Brain (organoid and tissue), 16 donors: ENCODE measurements at places on chromosomes 2 and 18.
A peak's percentile ranks its signal among the peaks of the same experiment; 100 is the strongest.

DNA sequence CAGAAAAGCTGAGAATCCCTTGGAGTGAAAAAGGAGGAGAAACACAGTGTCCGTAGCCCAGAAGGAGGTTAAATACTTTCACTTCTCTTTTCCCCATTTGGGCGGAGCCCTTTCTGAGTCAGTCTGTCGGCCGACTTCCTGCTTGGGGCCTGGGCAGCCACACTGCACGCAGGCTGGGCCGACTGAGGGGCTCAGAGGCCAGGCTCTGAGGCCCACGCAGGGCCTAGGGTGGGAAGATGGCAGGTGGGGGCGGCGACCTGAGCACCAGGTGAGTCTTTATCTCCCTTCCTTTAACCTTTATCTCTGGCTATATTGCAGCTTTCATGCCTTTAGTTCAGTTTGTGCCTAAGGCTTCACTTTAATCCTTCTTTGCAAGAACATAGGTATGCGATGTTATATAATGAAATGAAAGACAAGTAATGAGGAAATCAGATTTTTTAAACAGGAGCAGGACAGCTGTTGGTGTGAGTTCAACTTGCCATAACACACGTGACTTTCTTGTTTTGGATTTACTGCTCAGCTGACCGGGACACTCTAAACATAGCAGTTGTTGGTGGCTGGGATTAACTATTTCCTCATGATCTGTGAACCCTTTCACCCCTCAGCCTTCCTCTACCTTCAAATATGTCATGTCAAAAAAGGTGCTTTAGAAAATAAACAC is at the start of gene SP100:
Gene SP100 (plus strand): TSS at position 141 of the 661 bp plus-strand sequence. CDS start 96 bp downstream, at position 237.
- no peak for DNase-seq

- DNase-seq = peak; percentile 28
These were observed 63.5 kb upstream of the CTLA4 start for GRCh38 chr2:203804070-203804469.

DNA sequence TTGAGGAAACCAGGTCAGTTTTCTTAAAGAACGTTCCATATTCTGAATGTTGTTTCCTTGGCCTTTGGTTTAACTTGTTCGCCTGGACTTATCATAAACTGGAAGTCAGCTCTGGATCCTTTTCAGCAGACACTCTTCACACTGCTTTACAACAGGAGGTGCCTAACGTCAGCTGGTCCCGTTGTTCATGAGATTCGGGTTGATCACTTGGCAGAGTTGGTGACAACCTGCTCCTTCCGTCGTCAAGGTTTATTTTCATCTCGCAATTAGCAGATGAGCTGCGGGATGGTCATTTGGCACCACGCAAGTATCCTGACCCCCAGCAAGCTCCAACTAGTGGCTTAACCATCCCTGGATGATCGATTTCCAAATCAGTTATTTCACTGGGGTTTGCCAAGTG is 23.0 kb upstream of the BIN1 start:
- DNase-seq = peak; percentile 53

DNA sequence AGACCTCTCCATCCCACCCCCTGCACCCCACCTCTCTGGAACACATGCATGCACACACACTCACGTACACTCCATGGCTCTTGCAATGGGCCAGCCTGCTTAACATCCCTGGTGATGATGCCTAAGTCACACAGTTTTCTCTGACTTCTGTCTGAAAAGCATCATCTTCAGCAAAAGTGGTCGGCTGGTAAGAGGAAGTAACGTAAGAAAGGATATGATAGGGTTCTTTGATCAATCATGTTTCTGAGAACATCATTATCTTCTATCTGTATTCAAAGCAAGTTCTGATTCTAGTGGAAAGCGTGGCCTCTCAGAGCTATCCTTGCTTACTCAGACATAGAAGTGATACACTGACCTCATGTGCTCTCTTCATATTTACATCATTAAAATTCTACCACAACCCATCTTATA is 11.4 kb upstream of the NDUFV2 start:
- no peak for DNase-seq

DNA sequence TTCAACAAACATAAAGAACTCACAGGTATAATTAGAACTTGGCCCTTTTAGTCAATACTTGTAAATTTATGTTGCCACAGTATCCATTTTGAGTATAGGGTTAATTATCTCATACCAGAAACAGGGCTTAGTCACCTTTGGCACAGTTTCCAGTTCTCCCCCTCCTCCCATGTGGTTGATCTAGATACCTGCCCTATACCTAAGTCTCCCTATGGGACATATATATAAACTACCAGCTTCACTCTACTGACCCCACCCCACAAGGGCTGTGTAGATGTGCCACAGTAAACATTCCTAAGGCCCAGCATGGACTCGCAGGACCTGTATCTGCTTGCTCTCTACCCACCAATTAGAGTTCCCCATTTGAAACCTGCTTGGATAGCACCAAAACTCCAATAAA is 371.7 kb upstream of the RND3 start:
- DNase-seq = no peak

DNA sequence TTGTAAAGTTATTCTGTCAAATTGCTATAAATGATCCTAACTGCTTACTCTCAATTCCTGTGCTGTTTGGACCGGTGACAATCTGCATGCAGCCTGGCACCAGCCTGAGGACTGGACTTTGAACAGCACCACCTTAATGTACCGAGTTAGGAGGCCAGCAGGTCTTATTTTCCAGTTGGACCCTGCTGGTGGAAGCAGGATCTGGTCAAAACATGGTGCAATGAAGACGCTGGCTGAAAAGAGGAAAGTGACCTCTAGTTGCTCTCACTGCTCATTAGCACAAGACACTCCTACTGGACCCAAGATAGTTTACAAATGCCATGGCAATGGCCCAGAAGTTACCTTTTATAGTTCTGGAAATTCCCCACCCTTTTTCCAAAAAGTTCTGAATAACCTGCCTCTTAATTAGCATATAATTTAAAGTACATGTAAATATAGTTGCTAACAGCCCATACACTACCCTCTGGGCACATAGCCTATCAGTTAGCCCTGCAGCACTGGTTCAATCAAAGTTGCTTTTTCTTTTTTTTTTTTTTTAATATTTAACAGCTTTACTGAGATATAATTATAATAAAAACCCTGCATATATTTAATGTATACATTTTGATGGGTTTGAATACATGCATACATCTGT is 35.8 kb downstream of the RBKS start:
- DNase-seq = no peak

- no peak for DNase-seq
These were observed 30.0 kb downstream of the CROCC2 start for GRCh38 chr2:240936106-240936505.

DNA sequence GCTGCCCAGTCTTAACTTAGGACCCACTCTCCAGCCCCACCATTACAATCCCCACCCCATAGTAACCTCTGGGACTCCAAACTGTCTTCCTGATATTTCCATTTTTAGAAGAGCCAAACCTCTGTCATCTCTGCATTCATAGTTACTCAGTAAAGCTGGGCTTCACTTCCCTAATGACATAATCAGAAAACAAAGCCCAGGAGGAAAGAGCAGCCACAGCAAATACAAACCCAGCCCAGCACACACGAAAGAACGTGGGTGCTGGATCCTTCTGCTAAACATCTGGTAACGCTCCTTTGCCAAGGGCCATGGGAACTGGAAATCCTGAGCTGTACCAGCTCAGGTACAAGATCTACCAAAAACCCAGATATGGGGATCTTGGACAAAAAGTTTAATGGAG is 36.8 kb upstream of the RIOK3 start:
- no peak for DNase-seq

GRCh38 chr2:36343606-36344005 is 12.0 kb upstream of the CRIM1 start:
- no peak for DNase-seq

GRCh38 chr2:140600116-140600515 is 1530.7 kb downstream of the LRP1B start:
- no peak for DNase-seq

DNA sequence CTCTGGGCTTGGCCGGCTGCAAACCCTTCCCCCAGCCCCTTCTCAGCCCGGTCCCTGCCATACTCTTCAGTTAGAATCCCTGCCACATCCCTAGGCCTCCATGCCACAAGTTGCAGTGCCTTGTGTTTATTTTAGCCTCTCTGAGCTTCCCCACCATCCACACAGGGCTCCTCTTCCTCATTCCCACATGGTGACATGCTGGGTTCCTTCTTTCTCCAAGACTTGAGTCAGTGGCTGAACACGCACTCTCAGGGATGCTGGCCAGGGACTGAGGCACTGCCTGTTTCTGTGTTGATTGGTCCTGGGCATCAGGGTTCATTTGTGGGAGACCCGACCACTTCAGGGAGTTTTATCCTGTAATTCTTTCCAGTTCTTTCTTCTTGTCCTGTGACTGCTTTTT is 56.3 kb downstream of the KCNS3 start:
- DNase-seq = no peak

GRCh38 chr18:4987452-4988405 is 209.3 kb downstream of the AKAIN1 start:
- peak; percentile 26 for DNase-seq

- DNase-seq = no peak
These were observed 107.1 kb downstream of the PLB1 start for GRCh38 chr2:28602751-28603639.

DNA sequence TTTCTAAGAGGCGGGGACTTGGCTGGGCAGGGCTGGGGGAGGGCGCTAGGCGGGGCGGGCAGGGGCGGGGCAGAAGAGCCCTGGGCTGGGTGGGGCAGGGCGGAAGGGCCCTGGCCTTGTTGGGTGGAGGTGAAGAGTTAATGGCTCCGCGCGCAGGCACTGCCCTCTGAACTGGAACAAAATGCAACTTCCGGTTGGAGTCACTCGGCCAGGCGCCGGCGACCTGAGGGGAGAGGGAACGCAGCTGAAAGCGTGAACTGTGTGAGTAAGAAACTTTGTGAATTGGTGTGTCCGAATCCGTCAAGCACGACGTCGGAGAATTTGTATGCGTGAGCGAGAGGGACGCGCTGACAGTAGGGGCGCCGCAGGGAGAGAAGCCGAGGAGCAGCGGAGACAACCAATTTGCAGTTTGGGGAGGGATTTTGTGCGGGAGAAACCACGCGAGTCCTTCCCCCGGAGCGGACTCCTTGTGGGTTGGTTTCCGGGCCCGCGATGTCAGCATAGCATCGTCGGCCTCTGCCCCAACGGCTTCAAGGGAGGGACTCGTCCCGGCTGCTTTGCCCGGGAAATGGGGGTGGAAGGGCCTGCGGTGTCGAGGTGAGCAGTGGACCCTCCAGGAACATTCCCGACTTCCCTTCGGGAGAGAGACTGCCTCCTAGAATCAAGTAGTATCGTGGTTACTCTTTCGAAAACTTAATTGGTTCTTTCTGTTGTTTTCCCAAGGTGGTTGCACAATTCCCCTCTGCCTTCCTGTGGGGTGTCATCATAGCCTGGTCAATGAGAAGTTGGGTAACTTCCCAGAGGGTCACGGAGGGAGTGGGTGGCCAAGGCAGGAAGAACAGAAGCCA is at the start of gene TANK:
Gene TANK (plus strand): TSS at position 203 of the 848 bp plus-strand sequence. CDS start 19,235 bp downstream, outside the sequence.
- DNase-seq = peak; percentile 88

GRCh38 chr2:172901913-172902312 is 166.3 kb downstream of the RAPGEF4 start:
- DNase-seq = no peak
